ENCODE measurements at places on chromosomes 5 and 9. TPM values are rescaled to one million over a fixed set of nuclear protein-coding genes. Genes with fewer than 3 reads are reported as not detected.

GRCh38 chr9:126781186-126782052 is 23.4 kb upstream of the ZBTB43 start:
- peak; percentile 57 for DNase-seq

DNA sequence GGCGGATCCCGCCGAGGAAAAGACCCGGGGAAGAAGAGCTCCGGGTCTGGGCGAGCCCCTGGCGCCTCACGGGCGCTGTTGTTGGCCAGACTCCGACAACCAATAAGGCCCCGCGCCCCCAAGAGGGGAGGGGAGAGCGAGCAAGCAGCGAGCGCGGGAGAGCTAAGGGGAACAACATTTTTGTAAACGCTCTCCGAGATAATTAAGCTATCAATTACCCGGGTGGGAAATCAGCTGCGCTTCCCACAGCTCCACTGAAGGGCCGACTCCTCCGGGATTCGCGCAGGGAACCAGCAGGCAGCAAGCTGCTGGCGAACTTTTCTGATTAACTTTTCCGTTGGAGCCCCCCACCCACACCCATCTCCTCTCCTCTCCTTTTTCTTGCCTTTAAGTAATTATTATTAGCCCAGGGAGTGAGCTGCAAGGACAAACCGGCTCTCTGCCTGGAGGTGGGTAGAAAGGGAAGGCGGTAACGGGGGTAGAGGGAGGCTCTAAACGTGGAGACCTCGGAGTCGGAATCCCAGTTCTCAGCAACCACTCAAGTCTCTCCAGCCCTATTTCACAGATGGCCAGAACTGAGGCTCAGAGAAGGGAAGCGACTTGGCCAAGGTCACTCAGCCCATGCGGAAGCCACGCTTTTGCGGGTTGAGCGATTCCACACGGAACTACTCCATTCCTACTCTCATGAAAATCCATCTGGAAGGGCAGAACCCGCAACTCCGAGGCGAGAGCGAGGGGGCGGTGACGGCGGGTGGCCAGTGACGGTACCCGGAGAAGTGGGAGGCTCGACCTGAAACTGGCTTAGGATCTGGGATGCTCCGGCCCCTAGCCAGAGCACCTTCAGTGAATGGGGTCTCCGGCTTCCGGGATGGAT is 1.3 kb downstream of the ASTN2 start:
- DNase-seq: no peak

DNA sequence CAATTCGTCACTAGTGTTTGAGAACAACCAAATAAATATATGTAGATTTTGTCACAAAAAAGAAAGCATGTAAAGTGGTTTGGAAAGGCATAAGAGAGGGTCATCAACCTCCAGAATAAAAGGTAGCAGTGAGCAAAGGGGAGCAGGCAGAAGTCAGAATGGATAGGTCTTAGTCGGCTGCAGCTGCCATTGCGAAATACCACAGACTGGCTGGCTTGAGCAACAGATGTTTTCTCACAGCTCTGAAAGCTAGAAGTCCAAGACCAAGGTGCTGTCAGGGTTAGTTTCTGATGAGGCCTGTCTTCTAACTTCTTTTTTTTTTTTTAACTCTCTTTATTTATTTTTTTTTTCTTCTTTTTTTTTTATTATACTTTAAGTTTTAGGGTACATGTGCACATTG is 208.1 kb upstream of the PIK3R1 start:
- DNase-seq: peak; percentile 65

DNA sequence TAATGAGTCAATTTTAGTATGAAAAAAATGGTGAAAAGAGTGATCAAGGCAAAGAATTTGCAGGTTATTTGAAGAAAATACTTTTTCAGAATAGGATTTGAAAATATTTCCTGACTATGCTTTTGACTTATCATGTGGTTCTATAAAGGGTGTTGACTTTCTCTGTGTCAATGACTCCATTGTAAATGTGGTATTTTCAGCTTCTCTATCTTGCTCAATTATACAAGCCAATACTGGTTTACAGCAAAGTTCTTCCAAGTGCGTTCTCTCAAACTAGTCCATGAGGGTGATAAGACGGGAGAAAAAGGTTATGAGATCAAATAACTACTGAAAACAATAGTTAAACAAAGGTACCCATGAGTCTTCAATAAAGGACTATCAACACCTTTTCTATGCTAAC is 21.7 kb downstream of the IL33 start:
- DNase-seq: no peak

GRCh38 chr9:4739587-4740387 is 1.2 kb downstream of the AK3 start:
- DNase-seq: no peak

ALDH7A1 gene
- 103 TPM for total RNA-seq

OR1Q1 gene
- not detected for total RNA-seq
